ENCODE measurements at places on chromosomes 13 and 19.

DNA sequence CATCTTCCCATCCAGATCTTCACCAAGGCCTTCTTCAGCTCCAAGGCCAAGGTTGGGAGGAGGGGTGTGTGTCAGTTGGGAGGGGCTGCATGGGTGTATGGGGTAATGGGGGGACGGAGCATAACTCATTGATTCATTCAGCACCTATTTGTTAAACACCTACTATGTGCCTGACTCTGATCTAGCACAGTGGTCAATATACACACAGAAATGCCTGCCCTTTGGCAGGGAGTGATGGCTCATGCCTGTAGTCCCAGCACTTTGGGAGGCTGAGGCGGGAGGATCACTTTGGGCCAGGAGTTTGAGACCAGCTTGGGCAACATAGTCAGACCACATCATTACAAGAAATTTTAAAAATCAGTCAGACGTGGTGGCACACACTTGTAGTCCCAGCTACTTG, 19.2 kb upstream of the SPACA4 start:
- DNase-seq: no peak

DNA sequence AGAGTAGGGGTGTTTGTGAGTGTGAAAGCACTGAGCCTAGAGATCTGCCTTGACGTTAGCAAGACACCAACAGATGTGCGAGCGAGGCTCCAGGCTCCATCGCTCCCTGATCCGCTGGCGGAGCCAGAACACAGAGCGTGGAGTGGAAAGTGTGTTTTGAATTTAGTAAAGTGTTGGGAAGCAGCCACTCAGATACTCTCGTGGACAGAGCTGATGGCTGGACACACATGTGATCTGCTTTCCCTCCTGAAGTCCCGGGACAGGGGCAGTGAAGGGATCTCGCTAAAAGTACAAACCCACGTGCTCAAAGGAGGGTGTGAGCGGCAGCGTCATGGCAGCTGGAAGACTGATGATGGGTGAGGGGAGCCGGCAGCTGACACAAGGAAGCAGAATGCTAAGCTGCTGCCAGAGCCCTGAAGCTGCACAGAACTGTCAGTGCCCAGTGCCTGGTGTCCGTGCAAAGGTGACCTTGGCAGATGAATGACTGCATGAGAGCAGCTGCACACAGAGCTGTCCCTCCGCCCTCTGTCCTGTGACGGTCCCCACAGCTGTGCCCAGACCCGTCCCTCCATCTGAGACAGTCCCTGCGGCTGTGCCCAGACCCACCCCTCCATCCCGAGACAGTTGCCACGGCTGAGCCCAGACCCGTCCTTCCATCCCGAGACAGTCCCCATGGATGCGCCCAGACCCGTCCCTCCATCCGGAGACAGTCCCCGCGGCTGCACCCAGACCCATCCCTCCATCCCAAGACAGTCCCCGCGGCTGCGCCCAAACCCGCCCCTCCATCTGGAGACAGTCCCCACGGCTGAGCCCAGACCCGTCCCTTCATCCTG, 29.6 kb upstream of the TMEM255B start:
- DNase-seq: no peak

- DNase-seq: no peak
These were observed 4.8 kb downstream of the SOX21 start for GRCh38 chr13:94707400-94708021.

- no peak for DNase-seq
These were observed 101.3 kb downstream of the KCNRG start for GRCh38 chr13:50116430-50116973.

DNA sequence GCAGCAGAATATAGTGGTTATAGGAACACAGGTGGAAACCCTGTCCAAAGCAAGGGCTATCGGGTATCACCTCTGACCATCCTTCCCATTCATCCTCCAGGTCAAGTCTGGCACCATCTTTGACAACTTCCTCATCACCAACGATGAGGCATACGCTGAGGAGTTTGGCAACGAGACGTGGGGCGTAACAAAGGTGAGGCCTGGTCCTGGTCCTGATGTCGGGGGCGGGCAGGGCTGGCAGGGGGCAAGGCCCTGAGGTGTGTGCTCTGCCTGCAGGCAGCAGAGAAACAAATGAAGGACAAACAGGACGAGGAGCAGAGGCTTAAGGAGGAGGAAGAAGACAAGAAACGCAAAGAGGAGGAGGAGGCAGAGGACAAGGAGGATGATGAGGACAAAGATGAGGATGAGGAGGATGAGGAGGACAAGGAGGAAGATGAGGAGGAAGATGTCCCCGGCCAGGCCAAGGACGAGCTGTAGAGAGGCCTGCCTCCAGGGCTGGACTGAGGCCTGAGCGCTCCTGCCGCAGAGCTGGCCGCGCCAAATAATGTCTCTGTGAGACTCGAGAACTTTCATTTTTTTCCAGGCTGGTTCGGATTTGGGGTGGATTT, 2.1 kb upstream of the RAD23A start:
- no peak for DNase-seq

- DNase-seq: peak; percentile 30
These were observed 17.8 kb upstream of the ENOX1 start for GRCh38 chr13:43804461-43805070.

DNA sequence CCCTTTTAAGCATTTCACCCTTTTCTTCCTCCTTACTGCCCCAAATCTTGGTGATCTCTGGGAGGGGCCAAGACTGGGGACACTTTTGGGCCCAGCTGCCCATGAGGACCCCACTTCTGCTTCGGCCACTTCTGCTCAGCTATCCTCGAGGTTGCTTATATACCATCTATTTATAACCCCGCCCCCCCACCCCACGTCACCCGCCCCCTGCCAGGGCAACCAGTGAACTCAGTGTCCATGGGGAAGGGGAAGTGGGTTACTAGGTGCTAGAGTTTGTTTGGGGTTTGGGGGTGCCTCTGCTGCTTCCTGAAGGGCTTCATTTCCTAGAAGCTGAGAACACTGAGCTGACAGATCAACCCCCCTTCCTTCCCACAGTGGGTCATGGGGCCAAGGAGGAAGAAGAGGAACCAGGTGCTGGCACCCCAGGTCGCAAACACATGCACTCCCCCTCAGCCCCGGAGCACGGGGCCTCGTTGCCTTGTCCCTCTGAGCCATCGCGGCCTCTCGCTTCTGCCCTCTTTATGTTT, 6.1 kb upstream of the ADGRE5 start:
- no peak for DNase-seq

- DNase-seq: no peak
These were observed 21.0 kb downstream of the EPSTI1 start for GRCh38 chr13:42970824-42971690.

DNA sequence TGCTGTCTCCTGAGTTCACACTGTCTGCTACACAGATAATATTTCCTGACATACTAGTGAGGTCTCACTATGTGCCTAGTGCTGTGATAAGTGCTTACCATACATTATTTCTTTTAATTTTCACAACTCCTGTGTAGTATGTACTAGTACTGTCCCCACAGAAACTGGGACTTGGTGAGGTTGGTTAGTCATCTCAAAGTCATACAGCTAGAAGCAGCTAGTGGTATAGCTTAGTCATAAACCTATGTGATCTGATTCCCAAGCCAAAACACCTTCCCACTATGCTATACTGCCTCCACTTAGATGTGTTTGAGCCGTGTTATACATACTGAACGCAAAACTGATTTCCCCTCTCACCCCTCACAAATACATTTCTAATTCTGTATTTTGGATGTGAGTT, 10.5 kb downstream of the MTMR6 start:
- DNase-seq: no peak

GRCh38 chr19:16677055-16677454, 16.1 kb downstream of the TMEM38A start:
- DNase-seq: no peak

DNA sequence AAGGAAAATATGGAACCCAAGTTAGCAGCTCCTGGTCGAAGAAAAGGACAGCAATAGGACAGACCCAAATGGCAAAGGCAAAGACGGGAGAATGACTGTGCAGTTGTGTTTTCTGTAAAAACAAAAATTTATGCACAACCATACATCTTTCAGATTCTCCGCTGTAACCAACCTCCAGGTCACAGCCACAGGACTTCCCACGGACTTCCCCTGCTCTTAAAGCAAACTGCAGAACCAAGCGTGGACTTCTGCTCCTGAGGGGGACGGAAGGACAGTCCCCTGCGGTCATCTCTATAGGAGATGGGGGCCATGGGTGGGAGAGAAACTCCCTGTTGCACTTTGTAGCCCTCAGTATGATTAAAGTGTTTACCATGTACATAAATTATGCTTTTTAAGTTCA, 2.5 kb downstream of the GRTP1 start:
- no peak for DNase-seq

DNA sequence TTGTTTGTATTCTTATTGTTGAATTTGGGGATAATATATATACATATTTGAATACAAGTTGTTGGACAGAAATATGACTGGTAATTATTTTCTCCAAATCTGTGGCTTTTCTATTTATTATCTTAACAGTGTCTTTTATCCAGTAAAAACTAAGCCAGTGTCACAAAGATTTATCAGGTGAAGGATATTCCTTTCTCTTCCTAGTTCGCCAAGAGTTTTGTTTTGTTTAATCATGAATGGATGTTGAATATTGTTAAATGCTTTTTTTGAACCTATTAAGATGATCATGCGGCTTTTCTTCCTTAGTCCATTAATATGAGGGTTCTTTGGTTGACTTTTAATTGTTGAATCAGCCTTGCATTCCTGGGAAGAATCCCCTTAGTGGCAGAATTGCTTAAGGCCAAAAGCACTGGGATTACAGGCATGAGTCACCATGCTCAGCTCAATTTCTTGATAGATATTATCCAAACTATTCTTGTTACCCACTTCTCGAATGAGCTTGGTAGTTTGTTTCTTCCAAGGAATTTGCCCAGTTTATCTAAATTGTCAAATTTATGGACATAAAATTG, 53.3 kb downstream of the TEX26 start:
- DNase-seq: no peak

DNA sequence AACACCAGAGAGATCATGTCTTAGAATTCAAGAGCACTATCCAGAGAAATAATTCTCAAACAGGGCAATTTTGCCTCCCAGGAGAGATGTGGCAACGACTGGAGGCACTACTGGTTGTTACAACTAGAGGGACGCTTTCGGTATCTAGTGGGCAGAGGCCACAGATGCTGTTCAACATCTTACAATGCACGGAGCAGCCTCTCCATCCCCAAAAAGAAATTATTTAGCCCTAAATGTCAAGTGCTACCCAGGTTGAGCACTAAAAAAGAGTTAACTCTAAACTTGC, 78.6 kb downstream of the ABCC4 start:
- DNase-seq: no peak
